Stromal cell of bone marrow (primary cell): ENCODE measurements at places on chromosomes 13 and 19.

DNA sequence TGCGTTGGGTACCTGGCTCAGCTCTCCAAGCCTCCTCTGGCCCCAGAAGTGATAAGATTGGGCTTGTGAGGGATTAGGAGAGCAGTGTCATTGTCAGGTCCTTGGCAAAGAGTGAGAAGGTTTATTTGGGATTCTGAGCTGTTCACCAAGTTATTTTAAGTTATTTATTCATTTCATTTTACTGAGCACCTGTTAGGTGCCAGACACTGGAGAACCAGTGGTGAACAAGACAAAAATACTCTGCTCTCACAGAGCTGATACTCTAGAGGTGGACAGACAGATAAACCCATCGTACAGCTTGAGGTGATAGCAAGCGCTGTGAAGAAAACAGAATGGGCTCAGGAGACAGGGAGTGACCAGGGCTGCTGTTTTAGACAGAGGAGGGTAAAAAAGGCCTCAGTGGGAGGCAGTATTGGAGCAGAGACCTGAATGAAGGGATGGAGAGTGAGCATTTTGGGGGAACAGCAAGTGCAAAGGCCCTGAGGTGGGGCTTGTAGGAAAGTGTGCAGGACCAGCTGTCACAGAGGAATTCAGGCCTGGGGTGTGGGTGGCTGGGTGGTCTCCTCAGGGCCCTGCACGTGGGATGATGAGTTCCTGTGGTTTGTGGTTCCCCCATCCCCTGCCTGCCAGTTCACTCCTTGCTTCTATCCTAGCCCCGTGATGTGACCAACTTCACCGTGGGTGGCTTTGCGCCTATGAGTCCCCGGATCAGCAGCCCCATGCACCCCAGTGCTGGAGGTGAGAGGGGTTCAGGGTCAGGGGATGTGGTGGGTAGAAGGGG lies 8.7 kb upstream of the TIMM50 start:
- DNase-seq, result no peak

DNA sequence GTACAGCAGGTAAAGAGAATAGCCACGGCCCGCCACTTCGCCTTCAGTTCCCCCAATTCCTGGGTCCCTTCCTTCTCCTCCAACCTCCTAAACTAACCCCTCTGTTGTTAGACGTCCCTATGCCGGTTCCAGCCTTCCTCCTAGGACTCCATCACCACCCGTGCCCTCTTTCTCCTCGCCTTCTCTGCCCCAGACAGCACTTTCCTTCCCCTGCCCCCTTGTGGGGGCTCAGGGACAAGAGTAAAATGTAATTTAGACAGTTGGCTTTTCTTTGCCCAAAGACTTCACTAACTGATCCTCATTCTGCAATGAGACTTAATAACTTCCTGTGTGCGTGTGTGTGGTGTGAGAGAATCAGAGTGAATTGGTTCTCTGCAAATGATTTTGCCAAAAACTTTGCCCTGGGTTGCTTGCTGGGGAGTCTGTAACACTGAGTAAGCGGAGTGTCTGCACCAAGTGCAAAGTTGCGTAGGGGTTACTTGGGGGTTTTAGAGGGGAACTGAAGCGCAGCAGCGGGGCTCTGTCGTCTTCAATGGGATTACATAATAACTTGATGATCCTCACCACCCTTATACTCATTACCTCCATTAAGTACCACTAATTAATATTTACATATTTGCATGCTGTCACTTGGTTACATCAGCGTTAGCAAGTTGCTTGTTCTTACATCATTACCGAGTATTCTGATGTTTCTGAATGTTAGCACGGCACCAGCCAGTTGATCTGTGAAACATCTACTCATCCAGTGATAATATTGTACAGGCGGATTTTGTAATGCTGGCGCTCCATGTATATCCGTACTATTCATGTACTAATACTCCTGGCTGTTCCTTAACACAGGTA lies 19.9 kb upstream of the SGCG start:
- DNase-seq, result no peak

DNA sequence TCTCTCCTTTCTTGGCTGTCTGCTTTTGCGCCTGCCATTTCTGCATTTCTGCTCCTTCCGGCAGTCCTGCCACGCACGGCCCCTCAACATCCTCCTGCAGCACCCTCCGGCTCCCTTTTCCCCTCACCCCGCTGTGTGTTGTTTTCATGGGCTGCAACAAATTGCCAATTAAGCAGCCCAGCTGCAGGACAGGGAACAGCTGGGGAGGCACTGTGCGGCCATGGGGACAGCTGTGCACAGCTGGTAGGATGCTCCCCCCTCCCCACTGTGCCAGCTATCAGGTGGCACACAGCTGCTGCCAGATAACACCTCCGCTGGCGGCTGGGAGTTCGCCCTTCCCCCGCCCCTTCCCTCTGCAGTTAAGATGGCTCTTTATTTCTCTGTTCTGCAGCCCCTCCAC lies 25.4 kb downstream of the LYL1 start:
- no peak for DNase-seq

DNA sequence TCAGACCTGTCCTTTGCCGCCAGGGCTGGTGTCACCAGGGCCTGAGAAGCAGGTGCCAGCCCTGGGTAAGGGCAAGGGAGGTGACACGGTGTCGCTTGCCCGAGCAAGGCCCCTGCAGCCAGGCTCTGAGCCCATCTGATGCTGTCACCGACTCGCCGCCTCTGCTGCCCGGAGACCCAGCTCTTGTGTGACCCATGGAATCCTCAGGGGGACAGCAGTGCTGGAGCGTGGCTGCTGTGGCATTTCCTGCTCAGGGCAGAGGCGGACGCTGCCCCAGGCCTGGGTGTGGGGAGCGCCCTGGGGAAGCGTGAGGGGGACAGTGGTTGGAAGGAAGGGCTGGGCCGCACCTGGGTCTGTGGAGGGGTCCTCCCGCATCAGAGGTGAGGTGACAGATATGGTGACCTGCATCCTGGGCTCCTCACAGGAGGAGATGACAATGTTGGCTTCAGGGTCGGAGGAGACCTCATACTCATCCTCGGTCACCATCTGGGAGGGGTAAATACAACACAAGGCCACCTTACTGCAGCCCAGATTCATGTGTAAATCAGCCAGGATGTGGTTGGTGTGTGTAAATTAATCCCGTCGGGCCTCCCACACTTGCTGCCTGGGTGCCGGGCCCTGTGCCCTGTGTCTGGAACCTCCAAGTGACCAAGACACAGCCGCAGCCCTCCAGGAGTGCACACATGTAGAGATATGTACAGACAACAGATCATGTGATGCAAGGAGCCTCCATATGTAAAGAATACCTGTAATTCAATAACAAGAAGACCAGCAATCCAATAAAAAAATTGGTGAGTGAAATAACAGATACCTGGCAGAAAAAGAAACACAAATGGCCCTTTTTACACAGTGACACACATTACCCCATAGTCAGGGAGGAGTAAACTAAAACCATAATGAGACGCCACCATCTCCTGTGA lies 27.6 kb upstream of the MATK start:
- DNase-seq, result no peak

DNA sequence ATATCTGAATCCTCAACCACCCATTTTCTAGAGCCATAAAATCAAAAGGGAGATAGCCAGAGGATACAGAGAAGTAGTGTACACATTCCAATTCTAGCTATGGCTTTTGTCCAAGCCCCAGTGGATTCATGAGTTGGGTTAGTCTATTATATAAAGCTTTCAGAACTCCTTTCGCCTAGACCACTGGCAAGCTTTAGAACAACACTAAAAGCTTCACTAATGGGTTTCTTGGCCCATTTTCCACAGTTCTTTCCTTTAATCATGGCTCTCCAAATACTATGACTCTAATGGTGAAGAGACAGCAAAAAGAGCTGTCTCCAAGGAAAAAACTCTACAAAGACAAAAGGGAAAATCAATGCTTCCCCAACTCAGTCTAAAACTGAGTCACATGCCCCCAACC lies 48.2 kb upstream of the SLITRK5 start:
- DNase-seq, result no peak

- DNase-seq, result no peak
These were observed 1910.2 kb upstream of the PRR20A start for GRCh38 chr13:55230570-55230908.

DNA sequence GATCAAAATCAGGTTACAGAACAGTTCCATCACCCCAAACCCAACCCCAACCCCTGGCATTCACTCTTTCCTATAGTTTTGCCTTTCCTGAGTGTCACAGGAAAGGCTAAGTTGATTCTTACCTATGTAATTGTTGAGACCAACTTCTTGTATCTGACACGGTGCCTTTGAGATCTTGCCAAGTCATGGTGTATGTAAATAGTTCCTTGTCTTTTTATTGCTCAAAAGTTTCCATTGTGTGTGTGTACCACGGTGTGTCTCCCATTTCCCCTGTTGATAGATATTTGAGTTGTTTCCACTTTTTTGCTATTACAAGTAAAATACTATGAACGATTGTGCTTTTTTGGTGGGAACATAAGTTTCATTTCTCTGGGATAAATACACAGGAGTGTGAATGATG lies 3.3 kb upstream of the IGFL2 start:
- DNase-seq, result no peak

DNA sequence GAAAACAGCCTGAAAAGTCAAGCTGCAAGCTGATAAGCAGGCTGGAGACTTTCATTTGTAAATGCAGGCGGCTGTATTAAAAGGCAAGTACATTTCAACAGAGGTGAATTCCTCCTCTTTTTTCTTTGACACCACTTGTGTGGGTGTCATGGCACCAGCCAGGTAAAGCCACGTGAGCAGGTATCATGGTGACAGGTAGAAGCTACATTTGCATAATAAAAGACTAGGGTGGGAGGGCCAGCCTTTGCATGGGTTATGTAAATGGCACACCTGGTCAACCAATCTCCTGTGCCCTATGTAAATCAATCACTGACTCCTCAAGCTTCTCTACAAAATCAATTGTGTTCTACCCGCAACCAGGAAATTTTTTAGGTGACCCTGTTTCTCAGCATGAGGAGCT lies 68.2 kb downstream of the ZNF100 start:
- DNase-seq, result no peak

- no peak for DNase-seq
These were observed 381.4 kb downstream of the SLITRK6 start for GRCh38 chr13:85417807-85418206.

DNA sequence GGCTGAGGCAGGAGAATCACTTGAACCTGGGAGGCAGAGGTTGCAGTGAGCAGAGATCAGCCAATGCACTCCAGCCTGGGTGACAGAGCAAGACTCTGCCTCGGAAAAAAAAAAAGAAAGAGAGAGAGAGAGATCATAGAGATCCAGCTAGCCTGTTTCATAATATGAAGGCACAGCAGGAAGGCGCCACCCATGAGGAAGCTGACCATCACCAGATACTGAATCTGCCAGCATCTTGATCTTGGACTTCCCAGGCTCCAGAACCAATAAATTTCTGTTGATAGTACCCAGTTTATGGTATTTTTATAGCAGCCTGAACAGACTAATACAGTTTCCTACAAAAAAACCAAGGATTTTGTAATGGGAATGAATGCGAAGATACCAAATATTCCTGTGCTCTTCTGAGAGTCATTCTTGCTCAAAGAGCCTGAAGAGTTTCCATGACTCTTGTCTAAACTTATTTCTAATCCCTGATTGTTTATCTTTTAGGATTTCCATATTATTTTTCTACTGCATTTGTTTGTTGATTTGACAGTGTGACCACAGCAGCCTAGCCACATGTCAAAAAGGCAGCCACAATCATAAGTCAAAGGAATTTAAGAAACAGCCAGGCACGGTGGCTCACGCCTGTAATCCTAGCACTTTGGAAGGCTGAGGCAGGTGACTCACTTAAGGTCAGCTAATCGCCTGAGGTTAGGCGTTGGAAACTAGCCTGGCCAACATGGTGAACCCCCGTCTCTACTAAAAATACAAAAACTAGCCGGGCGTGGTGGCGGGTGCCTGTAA lies 37.7 kb upstream of the PDCD5 start:
- peak; percentile 21 for DNase-seq

DNA sequence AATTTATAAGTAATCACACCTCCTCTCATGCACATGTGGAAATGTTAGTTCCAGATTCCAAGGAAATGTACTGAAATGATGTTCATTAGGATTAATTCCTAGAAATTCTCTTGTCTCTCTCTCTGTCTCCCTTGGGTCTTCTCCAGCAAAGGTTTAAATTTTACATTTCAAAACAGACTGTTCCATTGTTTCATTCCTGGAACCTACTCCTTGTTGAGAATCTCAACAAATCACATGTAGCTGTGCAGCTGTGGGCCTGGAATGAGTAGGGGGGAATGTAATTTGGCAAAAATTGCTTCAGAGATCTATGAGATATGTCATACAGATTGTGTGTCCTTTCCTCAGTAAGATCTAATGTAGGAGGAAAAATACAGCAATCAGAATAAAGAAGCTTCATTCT lies 46.2 kb upstream of the RFXAP start:
- DNase-seq, result no peak

DNA sequence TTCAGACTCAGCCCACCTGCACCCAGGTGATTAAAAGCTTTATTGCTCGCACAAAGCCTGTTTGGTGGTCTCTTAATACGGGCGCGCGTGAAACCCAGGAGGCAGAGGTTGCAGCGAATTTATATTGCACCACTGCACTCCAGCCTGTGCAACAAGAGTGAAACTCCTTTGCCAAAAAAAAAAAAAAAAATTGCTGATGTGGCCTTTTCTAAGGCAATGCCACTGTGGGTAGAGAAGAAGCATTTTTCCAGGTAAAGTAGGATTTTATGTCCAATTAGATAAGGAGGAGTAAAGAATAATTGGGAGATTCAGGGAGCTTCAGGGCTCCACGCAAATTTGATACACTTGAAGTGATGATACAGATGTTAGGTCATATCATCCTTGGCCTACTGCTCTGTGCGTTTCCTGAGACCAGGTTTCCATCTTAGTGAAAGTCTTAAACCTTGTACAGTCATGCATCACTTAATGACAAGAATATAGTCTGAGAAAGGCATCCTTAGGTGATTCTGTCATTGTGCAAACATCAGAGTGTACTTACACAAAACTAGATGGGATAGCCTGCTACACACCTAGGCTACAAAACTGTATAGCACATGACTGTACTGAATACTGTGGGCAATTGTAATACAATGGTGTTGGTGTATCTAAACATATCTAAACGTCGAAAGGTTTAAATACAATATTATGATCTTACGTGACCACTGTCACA lies 150.9 kb downstream of the SPRY2 start:
- no peak for DNase-seq

DNA sequence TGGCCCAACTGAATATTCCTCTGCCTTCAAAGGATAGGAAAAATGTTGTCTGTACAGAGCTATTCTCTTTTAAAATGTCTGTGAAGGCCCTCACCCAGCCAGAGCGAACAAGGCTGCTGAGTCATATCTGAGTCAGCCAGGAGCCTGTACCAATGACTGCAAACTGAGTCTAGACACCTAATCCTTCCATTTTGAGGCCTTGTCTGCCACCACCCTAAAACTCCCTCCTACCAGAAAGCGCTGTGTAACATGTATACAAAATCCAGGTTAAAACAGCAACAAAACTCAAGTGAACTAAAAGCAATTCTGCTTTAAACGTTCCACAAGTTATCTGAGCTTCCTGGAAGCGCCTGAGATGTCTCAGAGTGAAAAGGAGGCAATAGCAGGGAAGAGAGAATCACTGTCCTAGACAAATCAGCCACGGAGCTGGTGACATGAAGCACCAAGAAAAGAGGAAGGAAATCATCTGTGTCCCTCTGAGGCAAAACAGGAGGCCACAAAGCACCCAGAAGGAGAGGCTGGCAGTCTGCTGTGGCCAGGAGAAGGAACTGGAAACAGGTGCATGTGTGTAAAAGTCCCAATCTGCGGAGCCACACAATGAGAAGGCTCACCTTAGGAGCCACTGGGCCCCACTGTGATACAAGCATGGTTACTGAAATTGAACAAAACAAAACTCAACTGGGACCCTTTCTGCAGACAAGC lies 10.2 kb downstream of the DHRS12 start:
- peak; percentile 50 for DNase-seq
